ENCODE measurements at places on chromosomes 7 and 10.
A peak's percentile ranks its signal among the peaks of the same experiment; 100 is the strongest.

DNA sequence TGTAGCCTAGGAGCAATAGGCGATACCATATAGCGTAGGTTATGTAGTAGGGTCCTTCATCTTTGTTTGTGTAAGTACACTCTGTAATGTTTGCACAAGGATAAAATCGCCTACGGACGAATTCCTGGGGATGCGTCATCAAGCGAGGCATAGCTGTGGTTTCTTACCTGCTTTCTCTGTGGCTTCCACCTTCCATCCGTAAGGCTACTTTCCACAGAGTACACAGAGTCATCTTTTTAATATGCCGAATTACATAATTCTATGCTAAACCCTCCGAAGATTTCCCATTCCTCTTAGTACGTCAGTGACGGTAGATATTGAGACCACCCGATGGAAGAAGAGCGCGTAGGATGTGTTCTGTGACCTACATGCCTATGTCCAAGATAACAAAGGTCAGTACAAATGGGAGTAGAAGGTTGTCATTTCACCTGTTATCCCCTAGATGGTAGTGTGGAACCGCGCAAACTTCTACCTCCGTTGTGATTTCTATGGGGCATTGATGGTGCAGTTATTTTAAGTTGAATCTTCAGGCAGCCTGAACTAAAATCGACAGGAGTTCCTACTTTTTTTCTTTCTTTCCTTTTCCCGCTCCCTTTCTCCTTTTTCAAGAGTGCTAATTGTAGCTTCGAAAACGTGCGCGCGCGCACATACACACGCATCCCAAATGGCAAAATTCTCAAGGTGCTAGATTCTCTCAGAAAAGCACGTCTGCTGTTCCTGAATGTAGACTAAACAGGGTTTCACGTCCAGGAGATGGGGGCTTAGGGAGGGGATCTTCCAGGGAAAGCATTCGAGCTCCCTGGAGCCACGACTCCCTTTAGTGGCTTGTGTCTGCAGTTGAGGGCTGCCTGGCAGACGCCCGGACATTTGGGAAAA lies 111.7 kb upstream of the MBL2 start:
- peak; percentile 83 for DNase-seq

DNA sequence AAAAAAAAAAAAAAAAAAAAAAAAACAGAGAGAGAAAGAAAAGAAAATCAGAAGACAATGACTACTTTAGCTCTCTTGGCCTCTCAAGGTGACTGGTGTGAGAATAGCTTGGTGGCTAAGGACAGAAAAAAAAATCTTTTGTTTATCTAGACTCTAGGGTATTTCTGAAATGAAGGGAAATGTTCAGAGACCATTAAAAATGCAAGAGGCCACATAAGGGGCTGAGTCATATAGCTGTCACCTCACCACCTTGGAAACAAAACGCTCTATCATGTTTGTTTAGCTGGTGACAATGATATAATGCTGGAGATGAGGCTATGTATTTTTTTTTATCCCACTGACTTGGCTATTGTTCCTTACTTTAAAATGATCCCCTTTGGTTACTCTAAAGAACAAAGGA lies 287.0 kb upstream of the CDC14C start:
- peak; percentile 25 for DNase-seq

GRCh38 chr7:119935418-119936025 lies 337.5 kb upstream of the KCND2 start:
- DNase-seq, result no peak

- no peak for DNase-seq
Measured at GRCh38 chr7:100642534-100642907, 1.2 kb upstream of the TFR2 start.

- DNase-seq, result no peak
Measured at GRCh38 chr10:32937911-32938424, 20.1 kb downstream of the ITGB1 start.

DNA sequence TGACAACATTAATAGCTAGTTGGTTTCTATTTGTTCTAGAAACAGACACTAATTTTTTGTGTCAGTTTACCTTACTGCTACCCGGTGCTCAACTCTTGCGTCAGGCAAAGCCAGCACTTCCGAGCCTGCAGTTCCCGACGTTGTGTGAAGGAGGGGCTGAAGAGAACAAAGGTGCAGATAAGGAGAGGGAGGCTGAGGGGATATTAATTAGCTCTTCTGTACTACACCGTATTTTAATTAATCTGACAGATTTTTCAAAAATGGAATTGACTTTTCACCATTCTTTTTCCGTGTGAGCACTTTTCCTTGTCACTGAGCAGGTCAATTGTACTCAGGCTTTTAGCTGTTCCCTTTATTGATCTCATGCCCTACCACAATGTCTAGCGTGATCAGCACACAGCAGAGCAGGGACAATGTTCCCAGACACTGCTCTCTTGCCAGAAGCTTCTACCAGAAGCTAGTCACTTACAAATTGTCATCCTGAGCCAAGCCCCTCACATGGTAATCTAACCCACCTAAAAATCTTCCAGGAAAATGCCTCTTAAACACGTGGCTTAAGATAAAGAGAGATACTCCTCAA lies 650.5 kb upstream of the MKI67 start:
- DNase-seq, result no peak

GRCh38 chr10:55653531-55653930 lies 707.5 kb downstream of the ZWINT start:
- no peak for DNase-seq

GRCh38 chr7:71710442-71710841 lies 578.5 kb downstream of the GALNT17 start:
- no peak for DNase-seq

- DNase-seq, result peak; percentile 44
Measured at GRCh38 chr7:134368851-134369544, 52.3 kb upstream of the SLC35B4 start.

DNA sequence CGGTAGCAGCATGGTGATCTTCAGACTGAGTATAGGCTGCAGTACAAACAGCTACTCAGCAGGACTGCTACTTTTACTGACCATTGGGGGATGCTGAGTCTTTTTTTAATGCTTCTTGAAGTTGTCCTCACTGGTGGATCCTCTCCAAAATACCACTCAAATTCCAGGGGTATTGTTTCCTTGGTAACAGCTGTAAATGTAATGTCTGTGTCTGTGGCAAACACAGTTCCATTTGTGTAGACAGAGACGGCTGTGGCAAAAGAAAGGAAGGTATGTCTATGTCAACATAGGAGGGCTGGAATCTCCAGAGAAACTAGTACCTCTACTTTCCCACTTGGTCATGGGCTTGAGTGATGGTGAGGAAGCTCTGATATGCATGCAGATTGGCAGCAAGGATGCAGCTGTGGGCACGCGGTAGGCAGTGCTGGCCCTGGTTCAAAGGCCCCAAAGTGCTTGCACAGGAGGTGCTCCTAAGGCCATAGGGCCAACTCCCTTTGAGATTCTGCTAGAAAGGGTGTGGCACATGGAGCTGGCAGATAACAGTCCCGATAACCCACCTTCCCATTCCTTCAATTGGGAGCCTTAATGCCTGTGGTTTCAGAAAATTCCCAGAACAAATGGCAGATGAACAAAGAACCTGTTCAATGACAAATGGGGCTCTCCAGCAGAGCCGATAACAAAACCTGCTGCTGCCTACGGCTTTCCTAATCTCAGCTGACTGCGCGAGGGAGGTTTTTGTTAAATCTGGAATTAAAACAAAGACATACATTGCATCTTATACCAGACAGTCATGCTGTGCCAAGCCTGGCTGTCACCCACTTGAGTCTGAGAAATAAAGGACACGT lies 43.0 kb downstream of the PKD1L1 start:
- DNase-seq, result no peak

- no peak for DNase-seq
Measured at GRCh38 chr10:29285624-29286051, 3.2 kb upstream of the LYZL1 start.

DNA sequence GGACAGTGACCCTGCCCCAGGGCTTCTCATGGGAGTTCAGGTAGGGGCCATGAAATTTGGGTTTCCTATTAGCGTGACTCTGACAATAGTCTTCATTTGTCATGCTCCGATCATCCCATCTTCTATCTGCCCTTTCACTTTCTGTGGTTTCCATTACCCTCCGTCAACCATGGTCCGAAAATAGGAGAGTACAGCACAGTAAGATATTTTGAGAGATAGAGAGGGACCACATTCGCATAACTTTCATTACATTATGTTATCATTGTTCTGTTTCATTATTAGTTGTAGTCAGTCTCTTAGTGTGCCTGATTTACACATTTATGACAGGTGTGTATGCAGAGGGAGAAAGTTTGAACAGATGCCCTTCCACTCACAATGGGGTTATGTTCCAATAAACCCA lies 649.2 kb downstream of the SDK1 start:
- no peak for DNase-seq

GRCh38 chr10:130350996-130351395 lies 214.8 kb downstream of the GLRX3 start:
- no peak for DNase-seq

DNA sequence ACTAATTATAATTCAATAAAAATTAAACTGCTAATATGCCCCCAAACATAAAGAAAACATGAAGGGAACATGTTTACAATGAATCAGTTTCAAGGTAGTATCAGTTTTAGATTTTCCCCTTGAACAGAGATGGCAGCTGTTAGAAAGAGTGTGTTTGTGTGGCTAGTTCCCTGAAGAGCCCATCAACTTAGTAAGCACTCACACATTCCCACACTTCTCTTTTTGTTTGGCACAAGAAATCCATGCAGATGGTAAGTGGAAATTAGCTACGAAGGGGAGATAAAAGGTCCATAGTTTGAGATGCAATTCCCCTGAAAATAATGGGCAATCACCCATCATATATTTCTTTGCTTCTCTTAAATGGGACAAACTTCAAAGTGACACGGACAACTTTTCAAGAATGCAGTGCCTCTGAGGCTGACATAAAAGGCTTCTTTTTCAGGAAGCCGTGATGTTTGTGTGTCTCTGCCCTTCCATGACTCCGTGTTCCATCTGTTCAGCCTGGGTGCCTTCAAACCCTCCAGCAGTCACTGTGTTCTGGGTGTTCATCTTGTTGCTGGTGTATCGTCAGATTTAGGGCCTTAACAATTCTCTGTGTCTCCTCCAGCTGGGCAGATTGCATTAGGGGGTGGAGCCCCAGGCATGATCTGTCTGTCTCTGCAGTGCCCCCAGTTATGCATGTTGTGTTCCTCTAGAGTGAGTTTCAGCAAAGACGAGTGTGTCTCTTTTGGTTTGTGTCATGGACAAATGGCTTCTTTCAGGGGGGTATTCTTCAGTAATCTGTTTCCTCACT lies 259.5 kb upstream of the NPY start:
- DNase-seq, result no peak

DNA sequence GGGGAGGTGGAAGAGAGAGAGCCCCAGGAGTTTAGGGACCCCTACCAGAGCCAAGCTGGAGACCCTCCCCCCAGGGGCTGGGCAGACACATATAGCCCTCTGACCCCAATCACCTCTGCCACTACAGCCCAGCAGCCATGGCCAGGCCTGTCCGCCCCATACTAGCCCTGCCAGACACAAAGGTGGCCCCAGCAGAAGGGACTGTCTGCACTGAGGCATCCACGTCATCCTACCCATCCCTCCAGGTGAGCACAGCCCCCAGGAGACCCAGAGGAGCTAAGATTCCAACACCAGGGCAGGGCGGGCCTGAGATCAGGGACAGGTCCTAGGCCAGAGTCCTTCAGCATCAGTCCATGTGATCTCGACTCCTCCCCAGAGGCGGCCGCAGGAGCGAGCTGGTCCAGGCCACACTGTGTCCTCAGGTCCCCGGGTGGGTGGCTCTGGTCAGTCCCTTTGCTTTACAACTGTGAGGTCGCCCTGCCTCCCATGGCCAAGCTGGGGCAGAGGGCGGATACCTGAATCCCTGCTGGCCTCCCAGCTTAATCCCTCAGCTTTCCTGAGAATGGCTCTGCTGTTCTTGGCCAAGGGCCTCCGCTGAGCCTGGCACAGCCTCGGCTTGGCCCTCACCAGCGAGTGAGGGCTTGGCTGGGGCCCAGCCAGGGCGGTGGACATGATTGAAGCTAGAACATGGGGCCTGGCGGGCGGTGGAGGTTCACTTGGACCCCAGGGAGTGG lies 14.3 kb upstream of the ELN start:
- no peak for DNase-seq

GRCh38 chr7:135075716-135076115 lies 72.2 kb upstream of the TMEM140 start:
- no peak for DNase-seq

Data from kidney epithelial cell (primary cell).